ENCODE measurements at places on chromosomes 1 and 21.

GRCh38 chr1:166685200-166685599 lies 154.1 kb upstream of the POGK start:
- DNase-seq = no peak

DNA sequence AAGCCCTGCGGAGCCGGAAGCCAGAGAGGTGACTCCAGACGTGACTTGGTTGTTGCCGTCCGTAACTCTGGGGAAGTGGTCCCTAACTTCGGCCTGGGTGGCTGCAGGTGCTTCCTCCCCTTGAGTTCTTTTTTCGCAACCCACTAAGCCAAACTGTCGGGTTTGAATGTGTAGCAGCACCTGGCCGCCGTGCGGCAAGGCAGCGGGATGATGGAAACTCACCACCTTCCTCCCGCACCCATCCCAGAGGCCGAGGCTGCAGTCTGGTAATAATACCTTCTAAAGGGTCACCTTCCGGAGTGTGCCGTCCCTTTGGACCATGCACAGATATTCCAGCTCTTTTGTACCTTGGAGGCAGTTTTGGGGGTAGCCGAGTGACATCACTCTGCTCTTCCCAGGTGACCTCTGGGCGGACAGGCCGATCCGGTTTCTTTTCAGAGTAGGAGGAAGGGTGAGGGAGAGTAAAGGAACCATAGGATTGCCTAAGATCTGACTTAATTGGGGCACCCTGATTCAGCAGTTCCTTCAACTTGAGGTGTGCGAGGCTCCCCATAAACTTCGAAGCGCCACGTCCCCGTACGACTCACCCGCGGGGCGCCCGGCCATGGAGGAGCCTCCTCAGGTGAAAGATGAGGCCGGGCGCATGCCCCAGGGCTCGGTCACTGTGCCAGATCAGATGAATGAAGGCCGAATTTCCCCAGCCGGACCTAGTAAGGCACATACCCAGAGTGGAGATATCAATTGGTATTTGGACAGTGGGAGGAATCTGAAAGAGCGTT lies 1.0 kb downstream of the KCNK1 start:
- no peak for DNase-seq

GRCh38 chr1:152752225-152752624 lies 5.6 kb upstream of the KPRP start:
- no peak for DNase-seq

DNA sequence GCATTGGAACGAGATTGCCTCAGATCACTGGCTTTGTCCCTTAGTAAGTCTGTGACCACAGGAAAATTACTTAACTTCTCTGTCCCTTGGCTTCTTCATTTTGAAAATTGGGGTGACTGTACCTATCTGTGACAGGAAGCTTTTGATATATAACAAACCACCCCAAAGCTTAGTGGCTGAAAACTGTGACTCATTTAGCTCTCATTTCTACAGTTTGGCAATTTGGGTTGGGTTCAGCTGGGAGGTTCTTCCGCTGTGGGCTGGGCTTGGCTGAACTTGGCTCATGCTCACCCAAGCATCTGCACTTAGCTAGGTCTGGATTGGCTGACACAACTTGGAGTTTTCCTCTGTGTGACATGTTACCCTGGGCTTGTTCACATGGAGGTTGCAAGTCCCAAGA lies 14.0 kb downstream of the C1orf94 start:
- no peak for DNase-seq

- no peak for DNase-seq
Observed at GRCh38 chr1:199135901-199136300, 497.1 kb downstream of the PTPRC start.

- DNase-seq = no peak
Observed at GRCh38 chr1:20496241-20496661, 10.2 kb upstream of the CAMK2N1 start.

GRCh38 chr1:221164951-221165838 lies 286.0 kb downstream of the HLX start:
- DNase-seq = no peak

- no peak for DNase-seq
Observed at GRCh38 chr1:99292886-99293285, 28.6 kb downstream of the PLPPR4 start.

DNA sequence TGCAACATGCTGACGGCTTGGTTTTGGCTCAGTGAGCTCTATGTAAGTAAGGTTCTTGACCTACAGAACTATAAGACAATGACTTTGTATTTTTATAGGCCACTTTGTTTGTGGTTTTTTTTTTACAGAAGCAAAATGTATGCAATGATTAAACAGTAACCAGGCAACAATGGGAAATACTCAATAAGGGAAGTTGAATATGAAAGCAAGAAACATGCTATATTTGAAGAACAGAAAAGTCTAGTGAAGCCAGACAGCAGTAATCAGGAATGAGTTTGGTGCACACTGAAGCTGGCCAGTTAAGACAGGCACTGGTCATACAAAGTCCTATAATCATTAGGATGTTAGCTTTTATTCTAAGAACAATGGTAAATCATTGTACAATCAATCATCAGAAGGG lies 1926.8 kb downstream of the NCAM2 start:
- DNase-seq = no peak

DNA sequence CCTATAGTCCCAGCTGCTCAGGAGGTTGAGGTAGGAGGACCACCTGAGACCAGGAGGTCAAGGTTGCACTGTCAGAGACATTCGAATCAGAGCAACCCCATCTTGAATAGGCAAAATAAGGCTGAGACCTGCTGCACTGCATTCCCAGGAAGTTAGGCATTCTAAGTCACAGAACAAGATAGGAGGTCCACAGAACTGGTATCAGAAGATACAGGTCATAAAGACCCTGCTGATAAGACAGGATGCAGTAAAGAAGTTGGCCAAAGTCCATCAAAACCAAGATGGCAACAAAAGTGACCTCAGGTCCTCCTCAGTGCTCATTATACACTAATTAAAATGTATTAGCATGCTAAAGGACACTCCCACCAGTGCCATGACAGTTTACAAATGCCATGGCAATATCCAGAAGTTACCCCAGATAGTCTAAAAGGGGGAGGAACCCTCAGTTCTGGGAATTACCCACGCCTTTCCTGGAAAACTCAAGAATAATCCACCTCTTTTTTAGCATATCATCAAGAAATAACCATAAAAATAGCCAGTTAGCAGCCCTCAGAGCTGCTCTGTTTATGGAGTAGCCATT lies 65.2 kb upstream of the KLHDC7A start:
- DNase-seq = no peak

DNA sequence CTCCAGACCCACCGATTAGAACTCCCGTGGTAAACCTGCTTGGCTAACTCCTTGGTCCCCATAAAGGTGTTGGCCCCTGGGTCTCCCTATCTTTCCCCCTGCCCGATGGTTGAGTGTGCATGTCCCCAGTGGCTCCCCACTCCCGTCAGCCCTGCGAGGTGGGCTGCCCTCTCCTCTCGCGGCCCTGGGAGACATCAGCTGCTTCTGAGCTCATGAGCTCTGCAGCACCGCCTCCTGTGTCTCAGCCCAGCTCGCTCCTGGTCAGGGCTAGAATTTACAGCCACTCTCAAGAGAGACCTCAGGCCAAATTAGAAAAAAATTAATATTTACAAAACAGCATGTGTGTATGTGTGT lies 15.9 kb upstream of the ZBTB21 start:
- no peak for DNase-seq

DNA sequence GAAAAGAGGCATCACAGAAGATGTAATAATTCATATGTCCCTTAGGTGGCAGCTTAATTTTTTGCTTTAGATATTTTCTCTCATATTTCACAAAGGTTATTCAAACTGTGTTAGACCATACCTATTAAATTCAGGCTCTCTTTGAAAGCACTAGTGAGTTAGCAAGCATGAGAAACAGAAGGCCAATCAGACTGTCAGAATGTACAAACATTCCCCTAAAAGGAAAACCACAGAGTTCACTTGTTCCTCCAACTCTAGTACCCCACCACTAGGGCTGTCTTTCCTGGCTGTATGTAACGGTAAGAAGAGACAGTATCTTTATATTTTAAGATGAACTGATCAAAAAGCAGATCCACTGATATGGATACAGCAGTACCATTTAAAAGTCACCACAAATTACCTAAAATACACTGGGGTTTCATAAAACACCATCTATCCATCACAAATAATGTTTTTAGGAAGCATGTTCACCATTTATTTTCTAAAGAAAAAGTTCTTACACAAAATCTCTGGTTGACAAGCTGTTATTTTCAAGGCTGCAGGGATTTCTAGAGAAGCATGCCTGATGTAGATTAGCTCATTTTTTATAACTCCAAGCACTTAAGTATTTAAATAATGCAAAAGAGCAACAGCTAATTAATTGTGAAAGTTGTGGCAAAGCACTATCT lies 1.8 kb downstream of the ARPC5 start:
- DNase-seq = no peak

DNA sequence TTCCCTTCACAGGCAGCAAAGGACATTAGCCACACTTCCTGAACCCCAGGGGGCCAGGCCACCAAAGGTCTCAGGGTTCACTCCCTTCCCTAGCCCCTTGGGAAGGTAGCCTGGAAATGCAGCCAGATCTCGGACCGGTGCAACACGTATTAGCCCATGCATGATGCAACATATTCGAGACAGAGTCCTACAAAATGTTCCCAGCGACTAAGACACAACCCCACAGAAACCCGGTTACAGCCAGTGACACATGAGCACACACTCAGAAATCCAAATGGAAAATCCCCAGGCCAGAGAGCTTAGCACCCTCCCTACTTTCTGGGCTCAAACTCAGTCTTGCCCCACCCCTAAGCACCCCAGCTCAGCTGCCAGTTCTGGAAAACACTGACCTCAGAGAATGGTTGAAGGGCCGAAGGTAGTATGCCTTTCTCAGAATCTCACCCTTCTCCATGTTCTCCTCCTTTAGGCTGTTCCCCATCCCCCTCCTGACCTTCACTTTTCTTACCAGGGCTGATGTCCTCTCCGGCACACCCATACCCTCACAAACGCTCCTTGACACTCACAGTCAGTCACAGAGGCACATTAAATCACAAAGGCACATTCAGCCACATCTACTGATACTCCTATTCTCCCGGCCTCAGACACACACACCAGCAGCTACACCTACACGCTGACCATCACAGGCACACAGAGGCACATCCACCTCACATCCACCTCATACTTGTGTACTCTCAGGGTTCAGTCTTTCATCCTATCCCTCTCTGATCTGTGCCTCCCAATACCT lies at the start of gene TSPAN1:
Gene TSPAN1, plus strand, starts transcription at position 640 of the 784 bp plus-strand sequence. CDS start 6,021 bp downstream, outside the sequence.
- DNase-seq = no peak

- DNase-seq = peak; percentile 40
Observed at GRCh38 chr1:218377143-218377660, 32.1 kb downstream of the TGFB2 start.

DNA sequence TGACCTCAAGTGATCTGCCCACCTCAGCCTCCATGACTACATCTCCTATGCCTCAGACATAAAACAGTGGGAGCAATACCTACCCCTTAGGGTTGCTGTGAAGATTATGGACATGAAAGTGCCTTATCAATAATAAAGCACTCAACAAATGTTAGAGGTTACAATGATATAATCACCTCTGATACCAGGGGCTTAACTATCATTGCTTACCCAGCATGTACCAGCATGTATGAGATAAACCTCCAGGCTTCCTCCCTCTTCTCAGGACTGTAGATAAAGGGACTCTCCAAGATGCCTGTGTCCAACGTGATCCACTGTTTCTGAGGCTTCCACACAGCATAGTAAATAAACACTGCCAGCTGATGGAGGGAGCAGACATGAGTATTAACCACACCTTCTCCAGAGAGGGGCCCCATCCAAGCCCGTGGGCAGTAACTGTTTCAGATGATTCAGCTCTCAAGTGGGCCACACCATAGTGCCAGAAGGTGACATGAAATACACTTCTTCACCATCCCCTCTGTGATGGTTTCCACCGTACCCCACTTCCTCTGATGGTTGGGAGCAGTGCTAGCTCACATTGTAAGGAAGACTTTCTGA lies 26.2 kb downstream of the RHBDL2 start:
- DNase-seq = no peak

DNA sequence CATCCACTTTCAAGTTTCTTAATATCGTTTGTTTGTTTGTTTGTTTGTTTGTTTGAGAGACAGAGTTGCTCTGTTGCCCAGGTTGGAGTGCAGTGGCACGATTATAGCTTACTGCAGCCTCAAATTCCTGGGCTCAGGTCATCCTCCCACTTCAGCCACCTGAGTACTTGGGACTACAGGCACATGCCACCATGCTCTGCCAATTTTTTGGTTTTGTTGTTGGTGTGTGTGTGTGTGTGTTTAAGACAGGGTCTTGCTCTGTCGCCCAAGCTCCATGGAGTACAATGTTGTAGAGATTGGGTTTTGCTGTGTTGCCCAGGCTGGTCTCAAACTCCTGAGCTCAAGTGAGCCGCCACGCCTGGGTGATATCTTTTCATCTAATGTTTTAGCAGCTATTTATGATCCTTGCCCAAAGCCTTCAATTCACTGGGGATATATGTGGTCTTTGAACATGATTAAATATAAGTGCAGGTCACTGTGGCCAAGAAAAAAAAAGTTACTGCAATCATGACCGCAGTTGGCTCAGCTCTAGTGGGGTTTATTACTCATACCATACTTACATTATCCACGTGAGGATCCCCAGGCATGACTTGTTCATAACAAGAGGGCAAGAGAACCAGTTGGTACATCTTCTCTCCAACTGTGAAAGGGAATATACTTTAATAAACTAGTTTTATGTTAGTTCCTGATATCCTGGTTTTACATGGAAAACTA lies 8.0 kb downstream of the RRP1B start:
- DNase-seq = no peak

DNA sequence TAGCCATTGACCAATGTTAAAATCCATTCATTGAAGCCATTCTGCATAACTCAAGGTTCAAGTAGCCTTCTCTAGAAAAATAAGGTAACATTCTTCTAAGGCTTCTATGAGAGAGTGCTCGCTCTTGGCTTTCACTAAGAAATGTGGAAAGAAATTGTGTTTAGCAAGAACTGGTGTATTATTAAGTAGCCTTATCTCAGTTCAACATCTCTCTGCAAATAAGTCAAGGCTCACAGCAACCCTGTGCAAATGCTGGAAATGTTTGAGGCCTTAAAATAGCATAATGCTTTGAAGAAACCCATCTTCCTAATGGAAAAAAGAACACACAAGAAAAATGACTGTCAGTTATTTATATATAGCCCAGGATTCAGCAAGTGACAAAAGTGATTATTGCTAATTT lies 254.1 kb upstream of the PROX1 start:
- no peak for DNase-seq

GRCh38 chr1:159587461-159587951 lies at the start of gene APCS:
TSS of gene APCS (plus strand) at chr1:159587826. CDS start at chr1:159587922, 96 bp downstream.
- no peak for DNase-seq

DNA sequence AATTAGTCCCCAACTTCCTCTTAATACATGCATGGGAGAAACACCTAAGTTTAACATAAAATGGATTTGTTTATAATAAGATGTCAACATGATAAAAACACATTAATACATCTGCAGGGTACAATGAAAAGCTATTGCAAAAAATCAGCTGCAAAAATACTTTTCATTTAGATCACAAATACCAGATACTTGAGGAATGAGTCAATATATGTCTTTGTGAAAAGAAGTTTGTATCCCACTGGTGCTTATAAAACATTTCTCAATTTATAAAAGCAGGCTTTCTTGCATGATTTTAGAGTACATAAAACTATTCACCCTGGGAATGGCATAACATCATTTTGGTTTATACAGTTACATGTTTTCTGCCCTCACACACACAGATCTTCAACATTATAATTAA lies 18.6 kb upstream of the PRKAA2 start:
- DNase-seq = no peak
